Nucleus accumbens (tissue), 56 donors: ENCODE measurements at places on chromosomes 12 and 14.

DNA sequence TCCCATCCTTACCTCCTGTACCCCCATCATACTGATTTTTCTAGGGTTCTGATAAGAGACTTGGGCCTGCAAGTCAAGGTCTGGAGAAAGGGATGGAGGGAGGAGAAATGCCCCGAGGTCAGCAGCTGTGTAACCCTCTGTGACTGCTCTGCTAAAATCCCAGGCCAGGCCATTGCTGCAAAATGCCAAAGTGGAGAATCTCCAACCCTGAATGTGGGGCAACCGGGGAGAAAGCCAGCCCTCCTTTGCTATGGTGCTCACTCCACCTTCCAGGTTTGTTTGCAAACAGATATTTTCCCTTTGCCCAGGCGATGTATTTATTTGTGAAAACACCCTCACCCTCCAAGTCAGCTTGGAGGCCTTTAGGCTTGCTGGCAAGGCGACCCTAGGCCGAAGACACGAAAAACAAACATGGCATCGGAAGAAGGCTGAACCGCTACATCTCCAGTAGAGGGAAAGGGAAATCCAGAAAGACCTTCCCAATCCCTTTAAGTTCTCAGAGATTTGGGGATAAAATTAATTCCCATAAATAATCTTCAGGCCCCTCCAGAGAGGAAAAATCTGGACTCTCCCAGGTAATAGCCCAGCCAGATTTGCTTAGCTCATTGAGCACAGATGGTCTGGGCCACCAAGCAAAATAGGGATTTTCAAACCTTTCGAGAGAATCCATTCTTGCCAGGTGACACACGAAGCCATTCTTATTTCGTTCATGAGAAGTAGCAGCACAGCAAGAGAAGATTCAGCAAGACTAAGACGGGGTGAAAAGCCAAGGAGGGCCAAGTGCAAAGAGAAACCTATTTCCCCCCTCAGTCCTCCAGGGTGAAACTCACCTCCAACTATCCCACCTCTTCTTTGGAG lies 1.3 kb upstream of the TBX5 start:
- no peak for DNase-seq

DNA sequence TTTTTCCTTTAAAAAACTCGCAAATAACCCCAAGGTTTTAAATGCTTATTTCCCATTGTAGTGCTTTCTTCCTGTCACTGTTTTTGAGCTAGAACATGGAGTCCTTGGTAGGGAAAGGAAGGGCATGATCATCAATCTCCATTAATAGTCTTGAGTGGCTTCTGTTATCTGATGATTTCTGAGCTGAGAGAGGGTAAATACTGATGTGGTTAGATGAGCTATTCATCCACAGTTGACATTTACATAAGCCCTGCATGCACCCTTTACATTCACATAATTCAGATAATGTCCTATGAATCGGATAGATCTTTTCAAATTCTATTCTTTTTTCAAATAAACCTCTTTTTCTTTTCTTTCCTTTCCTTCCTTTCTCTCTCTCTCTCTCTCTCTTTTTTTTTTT lies 81.4 kb downstream of the NTN4 start:
- no peak for DNase-seq

DNA sequence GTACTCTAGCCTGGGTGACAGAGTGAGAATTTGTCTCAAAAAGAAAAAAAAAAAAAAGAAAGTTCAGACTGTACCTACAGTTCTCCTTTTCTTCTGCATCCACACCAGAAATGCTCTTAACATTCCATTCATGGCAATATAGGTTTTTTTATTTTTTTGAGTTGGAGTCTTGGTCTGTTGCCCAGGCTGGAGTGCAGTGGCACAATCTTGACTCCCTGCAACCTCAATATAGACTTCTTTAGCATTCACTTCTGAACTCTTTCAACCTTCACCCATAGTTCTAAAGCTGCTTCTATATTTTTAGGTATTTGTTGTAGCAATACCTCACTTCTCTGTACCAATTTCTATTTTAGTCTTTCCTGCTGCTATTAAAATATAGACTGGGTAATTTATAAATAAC lies 1095.7 kb downstream of the FLRT2 start:
- DNase-seq: no peak

- DNase-seq: no peak
These were observed 47.4 kb upstream of the MEG3 start for GRCh38 chr14:100778526-100778882.
